Chondrocyte (in vitro differentiated cells): ENCODE measurements at places on chromosomes 7 and 10. TPM values are rescaled to one million over a fixed set of nuclear protein-coding genes. Genes with fewer than 3 reads are reported as not detected.
A peak's percentile ranks its signal among the peaks of the same experiment; 100 is the strongest.

The JAZF1 gene
- 21.2 to 33.8 TPM (median 31.1 TPM) in 3 replicates for total RNA-seq

DNA sequence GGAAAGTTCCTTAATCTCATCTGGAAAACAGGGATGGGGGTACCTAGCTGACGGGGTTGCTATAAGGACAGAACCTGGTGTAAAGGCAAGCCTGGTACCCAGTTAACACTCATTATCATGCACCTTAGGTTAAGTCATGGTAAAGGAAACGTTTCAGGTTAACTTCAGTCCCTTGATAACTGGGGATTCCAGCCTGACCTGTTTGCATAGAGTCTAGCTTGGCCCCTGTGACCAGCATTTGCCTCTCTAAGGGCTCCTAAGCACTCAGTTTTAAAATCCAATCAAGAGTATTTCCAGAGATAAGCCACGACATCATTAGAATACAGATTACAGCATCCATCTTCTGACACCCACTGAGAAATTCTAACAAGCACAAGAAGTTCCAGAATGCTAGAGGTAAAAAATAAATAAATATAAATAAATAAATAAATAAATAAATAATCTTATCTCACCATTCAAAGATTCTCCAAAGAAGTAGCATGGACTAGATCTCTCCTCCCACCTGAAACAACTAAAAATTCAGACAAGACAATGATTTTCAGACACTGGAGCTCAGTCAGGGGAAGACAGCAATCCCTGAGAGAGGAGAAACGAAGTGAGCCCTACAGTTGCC lies 184.6 kb downstream of the KCNMA1 start:
- peaks cover 12% of the 10 kb centered on the region for H3K4me1 ChIP-seq
- H3K27me3 ChIP-seq, result no peaks in the 10 kb centered on the region
- H3K27ac ChIP-seq, result no peak overlapping the region
- no peak overlapping the region for H3K4me3 ChIP-seq
- peaks cover 1% of the 10 kb centered on the region for H3K36me3 ChIP-seq

DNA sequence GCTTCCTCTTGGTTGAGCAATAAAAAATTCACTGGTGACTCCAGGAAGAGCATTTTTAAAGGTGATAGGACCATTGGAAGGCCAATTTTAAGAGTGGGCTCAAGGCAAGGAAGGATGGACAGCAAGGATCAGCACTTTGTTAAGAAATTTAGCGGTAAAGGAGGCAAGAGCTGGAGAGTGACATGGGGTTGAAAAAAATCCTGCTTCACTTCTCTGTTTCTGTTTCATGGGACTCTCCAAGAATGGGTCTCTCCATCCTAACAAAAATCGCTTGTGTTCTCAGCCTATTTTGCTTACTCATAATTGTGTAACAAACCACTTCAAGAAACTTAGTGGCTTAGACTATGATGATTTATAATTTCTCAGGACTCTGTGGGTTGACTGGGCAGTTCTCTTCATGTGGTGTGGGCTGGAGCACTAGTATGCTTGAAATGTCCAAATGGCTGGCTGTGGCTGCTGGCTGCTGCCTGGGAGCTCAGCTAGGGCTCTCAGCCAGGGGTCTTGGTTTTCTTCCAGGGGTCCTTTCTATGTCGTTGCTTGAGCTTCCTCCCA lies 59.8 kb upstream of the ZNRF2 start:
- H3K27me3 ChIP-seq, result no peaks in the 10 kb centered on the region
- peak overlapping the region; percentile 60 for H3K27ac ChIP-seq
- H3K4me1 ChIP-seq, result peaks cover 28% of the 10 kb centered on the region

- no peak overlapping the region for H3K4me3 ChIP-seq
- H3K27ac ChIP-seq, result peak overlapping the region; percentile 92
- no peak for DNase-seq
- peaks cover 35% of the 10 kb centered on the region for H3K36me3 ChIP-seq
- H3K27me3 ChIP-seq, result no peaks in the 10 kb centered on the region
Observed at GRCh38 chr10:21832821-21833130, 170.8 kb downstream of the DNAJC1 start.

DNA sequence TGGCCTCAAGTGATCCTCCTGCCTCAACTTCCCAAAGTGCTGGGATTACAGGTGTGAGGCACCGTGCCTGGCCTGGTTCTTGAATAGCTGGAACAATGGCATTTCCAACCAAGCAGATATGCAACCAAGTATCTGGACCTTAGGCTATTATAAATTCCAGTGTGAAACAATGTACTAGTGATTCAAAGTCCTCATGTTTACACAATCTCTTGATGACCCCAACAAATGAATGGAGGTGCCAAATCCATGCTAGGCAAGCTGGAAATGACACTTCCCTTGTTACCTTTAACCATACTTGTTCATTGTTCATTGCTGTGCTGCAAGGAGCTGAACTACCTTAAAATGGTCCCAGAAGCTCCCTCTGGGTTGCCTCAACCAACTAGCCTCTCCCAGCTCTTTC lies 282.2 kb upstream of the KLF14 start:
- H3K27me3 ChIP-seq, result no peaks in the 10 kb centered on the region
- no peak for DNase-seq
- H3K4me3 ChIP-seq, result no peak overlapping the region
- H3K36me3 ChIP-seq, result peaks cover 2% of the 10 kb centered on the region
